Activated CD4-positive, alpha-beta T cell treated with anti-CD3 and anti-CD28 coated beads for 36 hours (primary cell): ENCODE measurements at places on chromosomes 16 and 17. TPM values are rescaled to one million over a fixed set of nuclear protein-coding genes. Genes with fewer than 3 reads are reported as not detected.

GRCh38 chr17:48727415-48728175, 955 bp downstream of the HOXB13 start:
- no peak for DNase-seq

- no peak for DNase-seq
Measured at GRCh38 chr17:70206361-70207010, 37.2 kb downstream of the KCNJ2 start.

DNA sequence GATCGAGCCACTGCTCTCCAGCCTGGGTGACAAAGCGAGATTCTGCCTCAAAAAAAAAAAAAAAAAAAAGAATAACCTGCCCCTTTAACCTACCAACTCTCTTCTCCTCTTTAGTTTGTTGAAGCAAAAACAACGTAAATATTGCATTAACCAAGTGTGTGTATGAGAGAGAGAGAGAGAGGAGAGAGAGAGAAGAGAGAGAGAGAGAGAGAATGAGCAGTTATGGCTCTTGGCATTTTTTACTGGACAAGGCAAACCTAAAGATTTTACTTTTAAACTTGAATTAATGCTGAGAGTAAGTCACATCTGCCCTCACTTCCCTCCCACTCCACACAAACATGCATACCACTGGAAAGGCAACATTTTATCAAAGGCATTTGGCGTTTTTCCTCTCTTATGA, 3.0 kb upstream of the SLFN5 start:
- no peak for DNase-seq

- DNase-seq: peak; percentile 83
Measured at GRCh38 chr17:64306850-64307463, 43.9 kb upstream of the TEX2 start.

- DNase-seq: no peak
Measured at GRCh38 chr17:43591779-43592562, 45.8 kb upstream of the ETV4 start.

GRCh38 chr16:48629531-48629930, 19.6 kb upstream of the N4BP1 start:
- no peak for DNase-seq

GRCh38 chr17:45149037-45149668, 878 bp downstream of the HEXIM1 start:
- DNase-seq: peak; percentile 88

DNA sequence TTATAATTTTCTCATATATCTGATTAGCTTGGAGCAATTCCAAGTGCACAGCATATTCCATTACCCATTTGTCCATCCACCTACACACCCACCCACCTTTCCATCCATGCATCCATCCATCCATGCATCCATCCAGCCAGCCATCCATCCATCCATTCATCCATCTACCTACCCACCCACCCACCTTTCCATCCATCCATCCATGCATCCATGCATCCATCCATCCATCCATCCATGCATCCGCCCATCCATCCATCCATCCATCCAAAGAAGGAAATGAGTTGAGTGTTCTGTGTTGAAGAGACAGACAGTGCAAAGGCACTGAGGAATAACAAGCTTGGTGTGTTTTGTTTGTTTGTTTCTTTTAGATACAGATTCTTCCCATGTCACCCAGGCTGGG, 78.7 kb upstream of the FAM20A start:
- no peak for DNase-seq

GRCh38 chr17:31130286-31131224, 35.8 kb downstream of the NF1 start:
- DNase-seq: no peak

GRCh38 chr16:88003316-88003715, 52.1 kb downstream of the BANP start:
- peak; percentile 0 for DNase-seq

DNA sequence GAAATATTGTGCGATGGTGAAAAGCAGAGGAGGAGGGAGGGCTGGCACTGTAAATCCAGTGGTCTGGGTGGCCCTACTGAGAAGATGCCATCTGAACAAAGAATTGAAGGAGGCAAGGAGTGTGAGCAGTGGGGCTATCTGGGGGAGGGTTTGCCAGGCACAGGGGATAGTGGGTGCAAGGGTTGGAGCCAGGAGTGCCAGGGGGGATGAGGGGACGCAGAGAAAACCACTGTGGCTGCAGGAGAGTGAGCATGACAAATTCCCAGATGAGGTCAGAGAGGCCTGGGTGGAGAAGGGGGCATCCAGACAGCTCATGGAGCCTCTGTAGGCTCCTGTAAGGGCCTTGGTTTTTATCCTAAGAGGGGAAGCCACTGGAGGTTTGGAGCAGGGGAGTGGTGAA, 4.8 kb downstream of the XYLT2 start:
- DNase-seq: no peak

DNA sequence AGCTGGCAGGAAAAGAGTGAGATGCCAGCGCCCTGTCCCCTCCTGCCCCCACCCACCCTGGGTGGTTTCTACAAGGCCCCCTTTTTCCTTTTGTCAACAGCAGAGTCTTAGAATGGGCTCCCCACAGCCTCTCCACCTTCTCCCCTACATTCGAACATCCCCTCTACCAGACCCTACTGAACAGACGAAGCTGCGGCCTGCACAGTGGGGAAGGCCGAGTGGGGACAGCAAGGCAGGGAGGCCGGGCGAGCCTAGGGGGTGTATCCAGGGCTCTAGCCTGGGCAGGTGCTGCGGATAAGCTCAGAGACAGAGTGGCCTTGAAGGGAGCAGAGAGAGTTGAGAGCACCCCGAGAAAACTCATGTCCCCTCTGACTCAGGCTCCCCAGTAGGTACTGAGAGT, 7.4 kb downstream of the ZACN start:
- no peak for DNase-seq

DNA sequence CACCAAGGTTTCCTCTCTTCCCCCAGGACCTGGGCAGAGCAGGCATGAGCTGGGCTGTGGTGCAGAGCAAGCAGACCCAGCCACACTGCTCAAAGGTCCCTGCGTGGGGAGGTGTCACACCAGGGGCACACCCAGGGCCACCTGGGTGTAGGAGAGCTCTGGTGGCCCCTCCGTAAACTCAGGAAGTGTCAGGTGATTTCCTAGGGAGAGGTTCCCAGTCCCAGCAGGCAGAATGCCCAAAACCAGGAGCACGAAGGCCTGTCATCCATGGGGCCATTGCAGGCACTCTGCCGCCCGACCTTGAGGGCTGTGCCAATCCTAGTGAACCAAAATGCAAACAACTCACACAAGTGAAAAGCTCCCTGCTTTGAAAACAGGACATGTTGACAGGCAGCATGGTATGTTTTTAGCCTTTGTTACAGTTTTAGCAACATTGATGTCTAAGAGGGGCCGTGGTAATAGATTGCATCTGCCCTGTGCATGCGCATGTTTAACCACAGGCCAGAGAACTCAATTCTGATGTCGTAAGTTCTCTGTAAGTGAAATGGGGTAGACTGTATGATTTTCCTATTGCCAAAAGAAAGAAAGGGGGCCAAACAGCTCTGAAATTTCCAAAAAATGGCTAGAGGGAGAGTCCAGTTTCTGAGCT, 21.3 kb downstream of the CIBAR2 start:
- no peak for DNase-seq

GRCh38 chr16:70151941-70152509, 21.6 kb upstream of the CLEC18C start:
- DNase-seq: no peak

DNA sequence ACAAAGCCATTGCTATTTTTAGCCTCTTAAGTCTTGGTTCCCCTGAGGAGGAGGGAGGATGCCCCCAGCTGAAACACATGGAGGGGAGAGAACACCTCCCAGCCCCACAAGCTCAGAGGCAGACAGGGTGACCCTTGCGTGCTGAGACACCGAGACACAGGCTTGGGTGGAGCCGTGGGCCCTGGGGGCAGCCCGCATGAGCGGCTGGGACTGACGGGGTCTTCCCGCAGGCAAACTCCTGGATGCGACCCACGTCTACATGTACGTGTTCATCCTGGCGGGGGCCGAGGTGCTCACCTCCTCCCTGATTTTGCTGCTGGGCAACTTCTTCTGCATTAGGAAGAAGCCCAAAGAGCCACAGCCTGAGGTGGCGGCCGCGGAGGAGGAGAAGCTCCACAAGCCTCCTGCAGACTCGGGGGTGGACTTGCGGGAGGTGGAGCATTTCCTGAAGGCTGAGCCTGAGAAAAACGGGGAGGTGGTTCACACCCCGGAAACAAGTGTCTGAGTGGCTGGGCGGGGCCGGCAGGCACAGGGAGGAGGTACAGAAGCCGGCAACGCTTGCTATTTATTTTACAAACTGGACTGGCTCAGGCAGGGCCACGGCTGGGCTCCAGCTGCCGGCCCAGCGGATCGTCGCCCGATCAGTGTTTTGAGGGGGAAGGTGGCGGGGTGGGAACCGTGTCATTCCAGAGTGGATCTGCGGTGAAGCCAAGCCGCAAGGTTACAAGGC, 9.8 kb downstream of the SLC16A3 start:
- DNase-seq: peak; percentile 87

- DNase-seq: no peak
Measured at GRCh38 chr16:15993946-15994665, 44.7 kb downstream of the ABCC1 start.

DNA sequence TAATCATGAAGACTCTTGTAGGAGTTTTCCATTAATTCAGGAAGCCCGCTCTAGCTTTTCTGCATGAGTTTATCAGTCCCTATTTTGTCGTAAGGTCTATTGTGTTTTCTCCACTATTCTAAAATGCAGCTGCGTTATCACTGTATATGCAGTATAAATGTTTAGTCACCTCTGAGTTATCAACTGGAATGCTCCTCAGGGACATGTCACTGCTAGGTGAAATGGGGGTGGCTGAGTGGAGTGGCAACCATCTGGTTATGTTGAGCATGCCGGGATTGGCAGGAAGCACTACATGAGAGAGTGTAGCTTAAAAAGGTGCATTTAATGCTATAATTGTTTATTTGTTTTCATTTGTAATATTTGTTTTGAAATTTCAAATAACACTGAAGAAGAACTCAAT, 285.2 kb upstream of the ELAC2 start:
- no peak for DNase-seq

GRCh38 chr17:32862940-32863339, 14.0 kb downstream of the MYO1D start:
- no peak for DNase-seq

SCGB1C2 gene
- total RNA-seq: not detected

PPL gene
- total RNA-seq: not detected

BPTF gene
- 109 TPM for total RNA-seq

PMFBP1 gene
- total RNA-seq: 0.88 TPM

KCNJ18 gene
- not detected for total RNA-seq

MT1A gene
- total RNA-seq: 1.1 TPM

CD300H gene
- total RNA-seq: not detected

ASIC2 gene
- not detected for total RNA-seq

CCL18 gene
- not detected for total RNA-seq

MFAP4 gene
- not detected for total RNA-seq

ABCC12 gene
- total RNA-seq: not detected

GPR179 gene
- total RNA-seq: 0.07 TPM

BCKDK gene
- 53.3 TPM for total RNA-seq
